Foreskin keratinocyte (primary cell): ENCODE measurements at places on chromosomes 4 and X.
A peak's percentile ranks its signal among the peaks of the same experiment; 100 is the strongest.

DNA sequence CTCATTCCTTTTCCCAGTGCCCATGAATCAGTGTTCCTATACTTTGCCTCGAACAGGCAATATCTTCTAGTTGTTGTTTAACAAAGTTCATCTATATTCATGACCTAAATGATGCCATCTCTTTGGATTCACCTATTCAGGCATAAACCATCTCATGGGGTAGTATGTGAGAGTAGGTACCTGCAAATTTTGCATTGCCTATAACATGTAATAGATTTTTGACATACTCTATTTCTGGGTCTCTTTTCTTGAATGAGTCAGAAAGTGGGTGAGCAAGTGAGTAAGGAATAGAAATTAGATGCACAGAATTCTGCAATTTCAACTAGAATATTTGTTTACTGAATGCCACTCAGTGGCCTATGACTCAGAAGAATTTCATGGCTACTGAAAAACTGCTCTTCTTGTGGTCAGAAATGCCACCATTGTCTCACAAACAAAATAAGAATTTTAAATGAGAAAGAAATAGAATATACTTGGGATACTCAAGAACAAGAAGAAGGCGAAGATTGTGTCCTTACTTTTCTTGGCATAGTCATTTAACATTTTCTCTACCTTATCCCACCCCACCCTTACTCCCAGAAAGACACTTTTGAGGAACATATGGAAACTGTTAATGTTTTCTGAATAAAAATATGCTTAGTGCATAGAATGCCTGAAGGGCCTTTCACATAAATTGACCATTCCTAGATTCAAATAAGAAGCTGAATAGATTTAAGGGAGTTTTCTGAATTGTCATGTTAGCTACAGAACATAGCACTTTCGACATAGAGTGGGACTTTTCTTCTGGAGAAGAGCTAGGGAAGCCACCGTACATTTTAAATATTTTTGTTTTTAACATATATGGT is 86.8 kb downstream of the HHIP start:
- DNase-seq: no peak

- no peak for DNase-seq
Observed at GRCh38 chr4:13627178-13627605, 333 bp downstream of the BOD1L1 start.

GRCh38 chr4:7759216-7759615 is 180.4 kb downstream of the AFAP1 start:
- no peak for DNase-seq

DNA sequence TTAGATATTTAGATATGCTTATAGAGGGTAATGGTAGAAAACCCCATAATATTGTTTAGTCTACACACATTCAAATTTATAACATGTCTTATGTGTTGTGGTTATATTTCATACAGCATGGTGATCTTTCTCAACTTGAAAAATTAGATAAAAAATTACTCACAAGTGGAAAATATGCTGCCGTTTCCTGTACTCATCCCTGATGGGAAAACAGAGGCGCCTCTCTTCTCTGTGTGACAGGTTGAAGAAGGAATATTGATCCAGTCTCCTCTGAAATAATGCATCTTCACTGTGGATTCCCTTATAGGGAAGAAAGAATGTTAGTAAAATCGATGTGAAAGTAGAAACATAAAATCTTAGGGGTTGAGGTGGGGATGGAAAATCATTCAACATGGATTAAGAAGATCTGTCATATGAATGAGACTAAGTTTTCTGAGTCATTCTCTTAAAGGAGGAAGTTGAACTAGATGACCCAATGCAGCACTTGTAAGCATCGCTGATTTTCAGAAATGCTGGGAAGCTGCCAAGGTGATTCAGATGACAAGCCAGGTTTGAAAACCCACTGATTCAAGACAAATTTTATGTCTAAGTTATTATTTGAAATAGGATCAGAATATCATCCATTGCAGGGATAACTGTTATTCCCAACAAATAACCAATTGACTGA is 70.7 kb downstream of the ANKRD50 start:
- DNase-seq: peak; percentile 64

DNA sequence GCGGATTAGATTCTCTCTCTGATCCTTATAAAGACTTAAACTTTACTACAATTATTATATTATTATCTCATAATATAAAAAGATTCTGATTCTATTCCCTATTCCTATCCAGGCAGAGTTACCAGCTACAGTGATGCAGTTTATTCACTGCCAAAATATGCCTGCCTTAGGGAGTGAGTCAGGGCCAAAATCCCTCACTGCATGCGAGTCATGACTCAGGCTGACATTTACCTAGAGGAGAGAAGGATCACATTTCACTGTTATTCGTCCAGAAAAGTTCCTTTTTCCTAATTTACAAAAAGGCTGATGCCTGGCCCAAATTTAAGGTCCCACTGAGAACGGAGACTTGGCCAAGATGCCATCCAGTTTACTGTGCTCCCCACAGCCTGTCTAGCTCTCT is 168.5 kb upstream of the LDB2 start:
- DNase-seq: peak; percentile 60

DNA sequence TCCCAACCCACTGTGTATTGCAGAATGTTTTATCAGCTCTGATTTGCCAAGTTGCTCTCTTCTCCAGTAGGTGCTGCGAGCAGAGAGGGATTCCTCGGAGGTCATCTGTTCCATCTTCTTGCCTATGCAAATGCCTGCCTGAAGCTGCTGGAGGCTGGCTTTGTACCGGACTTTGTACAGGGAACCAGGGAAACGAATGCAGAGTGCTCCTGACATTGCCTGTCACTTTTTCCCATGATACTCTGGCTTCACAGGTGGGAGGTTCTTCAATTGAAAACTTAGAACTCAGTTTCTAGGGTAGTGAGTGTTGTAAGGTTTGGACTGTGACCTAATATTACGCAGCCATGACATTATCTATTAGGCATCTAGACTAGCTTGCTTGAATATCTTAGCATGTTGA is 24.9 kb downstream of the AR start:
- DNase-seq: no peak

GRCh38 chr4:99166544-99166943 is 22.4 kb upstream of the ADH4 start:
- DNase-seq: no peak

DNA sequence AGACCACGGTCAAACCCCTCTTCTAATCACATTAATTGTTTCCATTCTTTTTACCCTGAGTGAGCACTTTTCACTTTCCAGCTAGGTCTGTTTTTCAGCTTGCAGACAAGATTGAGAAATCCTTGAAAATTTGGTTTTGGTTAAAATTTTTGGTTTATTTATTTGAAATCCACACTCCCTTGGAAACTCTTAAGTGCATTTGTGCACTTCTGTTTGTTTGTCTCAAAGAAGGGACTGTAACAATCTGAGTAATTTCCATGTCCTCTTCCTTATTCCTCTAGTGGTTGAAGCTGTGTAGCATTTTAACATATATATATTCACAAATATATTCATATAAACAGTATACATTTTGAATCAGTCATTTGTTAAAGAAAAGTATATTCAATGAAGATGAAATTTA is 333.3 kb downstream of the ANK2 start:
- DNase-seq: no peak

DNA sequence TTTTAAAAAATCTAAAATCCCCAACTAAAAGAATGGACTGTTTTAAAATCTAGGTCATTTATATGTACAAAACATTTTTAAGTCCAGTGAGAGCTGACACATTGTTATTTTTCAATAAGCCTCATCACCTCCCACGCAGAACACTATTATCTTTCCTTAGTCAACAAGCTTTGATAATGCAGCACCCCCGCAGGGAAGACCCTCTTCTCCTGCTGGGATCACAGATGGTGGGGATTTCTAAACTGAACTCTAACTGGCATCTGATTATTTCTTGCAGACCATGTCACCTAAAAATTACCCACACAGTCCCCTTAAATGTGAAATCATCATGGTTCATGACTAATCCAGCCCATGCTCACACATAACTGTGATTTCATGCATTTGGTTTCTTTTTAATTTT is 11.6 kb downstream of the SYTL4 start:
- DNase-seq: no peak

- peak; percentile 51 for DNase-seq
Observed at GRCh38 chr4:110629214-110629754, 6.4 kb upstream of the PITX2 start.

DNA sequence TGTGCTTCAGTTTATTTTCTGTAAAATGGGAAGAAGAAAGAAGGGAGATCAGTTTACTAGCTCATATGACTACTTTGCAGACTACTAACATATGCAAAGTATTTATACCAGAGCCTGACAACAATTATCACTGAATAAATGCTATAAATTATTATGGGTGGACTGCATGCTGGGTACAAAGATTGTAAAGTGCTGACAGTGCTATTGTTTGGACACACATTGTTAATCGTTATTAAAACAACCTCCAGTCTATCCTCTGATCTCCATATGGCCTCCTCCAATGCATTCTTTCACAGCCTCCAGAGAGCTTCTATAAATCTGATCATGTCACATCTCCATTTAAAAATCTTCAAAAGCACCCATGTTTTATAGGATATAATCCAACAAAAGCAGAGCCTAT is 90.1 kb upstream of the HS3ST1 start:
- no peak for DNase-seq

DNA sequence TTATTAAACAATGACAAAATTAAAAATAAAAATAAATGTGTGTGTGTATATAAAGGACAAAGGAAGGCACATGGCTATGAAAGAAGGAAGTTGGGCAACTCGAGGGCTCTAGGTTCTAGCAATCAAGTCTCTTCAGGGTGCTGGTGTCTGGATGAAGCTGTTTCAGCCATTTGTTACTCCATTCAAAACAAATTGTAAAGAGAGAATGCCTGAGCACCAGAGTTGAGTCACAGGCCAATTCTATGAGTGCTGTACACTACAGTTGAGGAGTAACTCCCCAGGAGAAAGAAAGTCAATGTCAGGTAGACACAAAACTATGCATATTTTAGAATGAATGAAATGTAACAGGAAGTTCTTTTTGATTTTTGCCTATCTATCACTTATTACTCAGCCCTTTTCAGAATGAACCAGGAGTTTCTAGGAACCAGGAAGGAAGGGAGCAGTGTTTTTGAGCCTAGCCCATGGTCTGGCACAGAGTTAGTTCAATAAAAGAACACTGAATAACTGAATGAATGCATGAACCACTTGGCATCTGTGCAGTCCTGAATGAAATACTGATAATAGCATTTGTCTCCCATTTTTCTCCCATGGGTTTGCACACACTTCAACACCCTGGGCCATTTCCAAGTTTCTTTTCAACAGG is 151.7 kb upstream of the CPEB2 start:
- DNase-seq: peak; percentile 51

DNA sequence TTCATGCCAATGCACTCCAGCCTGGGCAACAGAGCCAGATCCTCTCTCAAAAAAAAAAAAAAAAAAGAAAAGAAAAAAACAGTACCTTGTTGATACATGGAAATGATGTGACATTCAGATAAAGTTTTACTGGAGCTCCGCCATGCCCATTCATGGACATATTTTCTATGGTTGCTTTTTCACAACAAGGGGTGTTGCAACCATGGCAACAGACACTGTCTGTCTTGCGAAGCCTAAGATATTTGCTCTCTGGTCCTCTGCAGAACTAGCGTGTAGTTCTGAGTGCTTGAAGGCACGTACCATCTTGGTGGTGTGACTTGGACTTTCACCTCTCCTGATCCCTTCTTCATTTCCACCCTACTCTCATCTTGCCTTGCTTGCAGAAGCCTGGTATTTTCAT is 53.2 kb downstream of the TBL1X start:
- DNase-seq: no peak

GRCh38 chr4:143344774-143345173 is 8.1 kb downstream of the GAB1 start:
- no peak for DNase-seq

GRCh38 chr4:79341893-79342653 is 16.2 kb upstream of the NAA11 start:
- no peak for DNase-seq

DNA sequence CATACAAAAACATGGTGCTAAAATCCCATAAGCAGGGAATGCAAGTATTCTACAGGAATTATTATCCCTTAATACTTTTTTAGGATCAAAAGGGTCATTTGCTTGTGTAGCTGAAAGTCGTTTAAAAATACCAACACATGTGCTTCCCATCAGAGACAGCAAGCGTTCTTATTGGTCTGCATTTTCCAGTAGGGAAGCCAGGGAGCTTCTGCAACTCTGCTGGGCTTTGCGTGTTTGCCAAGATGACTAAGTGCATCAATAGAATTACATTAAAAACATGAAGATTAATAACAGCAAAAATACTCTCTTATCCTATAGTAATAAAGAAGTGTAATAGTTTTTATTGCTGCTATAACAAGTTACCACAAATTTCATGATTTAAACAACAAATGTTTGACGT is 111.2 kb downstream of the QDPR start:
- DNase-seq: no peak

GRCh38 chr4:57220734-57221133 is 110.5 kb upstream of the IGFBP7 start:
- DNase-seq: no peak

GRCh38 chr4:102761296-102761701 is 531 bp upstream of the MANBA start:
- DNase-seq: no peak

- DNase-seq: no peak
Observed at GRCh38 chr4:82696117-82696860, 102.3 kb downstream of the SCD5 start.

GRCh38 chr4:84966382-84967242 is at the start of gene WDFY3:
Gene WDFY3 (minus strand): TSS chr4:84966690. CDS start chr4:84860591, 106,099 bp downstream.
- DNase-seq: peak; percentile 86

GRCh38 chr4:2061186-2062131 is 2.3 kb downstream of the NAT8L start:
- DNase-seq: no peak

- DNase-seq: no peak
Observed at GRCh38 chr4:157043131-157043530, 32.8 kb upstream of the GLRB start.

- DNase-seq: peak; percentile 29
Observed at GRCh38 chr4:119299260-119299671, 22.7 kb downstream of the FABP2 start.

GRCh38 chrX:106902684-106903083 is 457 bp downstream of the RIPPLY1 start:
- no peak for DNase-seq

DNA sequence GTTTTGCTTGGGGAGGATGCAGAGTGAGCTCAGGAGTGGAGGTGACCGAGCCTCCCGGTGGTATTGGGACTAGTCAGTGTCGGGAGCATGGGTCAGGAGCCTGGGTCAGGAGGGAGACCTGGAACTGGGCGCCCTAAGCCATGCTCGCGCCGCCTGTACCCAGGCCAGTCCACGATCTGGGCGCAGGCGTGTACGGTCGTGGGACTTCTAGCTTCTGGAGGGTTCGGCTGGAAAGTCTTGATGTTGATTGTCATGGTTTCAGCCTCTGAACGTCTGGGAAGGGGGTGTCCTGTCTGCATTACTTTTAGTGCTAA is 244 bp downstream of the EIF2S3 start:
- peak; percentile 1 for DNase-seq

- peak; percentile 33 for DNase-seq
Observed at GRCh38 chrX:77785486-77786364, at the start of gene ATRX. Gene ATRX (minus strand): TSS chrX:77786216. CDS start chrX:77786001, 215 bp downstream.
